ENCODE measurements at places on chromosomes 1 and 21.

DNA sequence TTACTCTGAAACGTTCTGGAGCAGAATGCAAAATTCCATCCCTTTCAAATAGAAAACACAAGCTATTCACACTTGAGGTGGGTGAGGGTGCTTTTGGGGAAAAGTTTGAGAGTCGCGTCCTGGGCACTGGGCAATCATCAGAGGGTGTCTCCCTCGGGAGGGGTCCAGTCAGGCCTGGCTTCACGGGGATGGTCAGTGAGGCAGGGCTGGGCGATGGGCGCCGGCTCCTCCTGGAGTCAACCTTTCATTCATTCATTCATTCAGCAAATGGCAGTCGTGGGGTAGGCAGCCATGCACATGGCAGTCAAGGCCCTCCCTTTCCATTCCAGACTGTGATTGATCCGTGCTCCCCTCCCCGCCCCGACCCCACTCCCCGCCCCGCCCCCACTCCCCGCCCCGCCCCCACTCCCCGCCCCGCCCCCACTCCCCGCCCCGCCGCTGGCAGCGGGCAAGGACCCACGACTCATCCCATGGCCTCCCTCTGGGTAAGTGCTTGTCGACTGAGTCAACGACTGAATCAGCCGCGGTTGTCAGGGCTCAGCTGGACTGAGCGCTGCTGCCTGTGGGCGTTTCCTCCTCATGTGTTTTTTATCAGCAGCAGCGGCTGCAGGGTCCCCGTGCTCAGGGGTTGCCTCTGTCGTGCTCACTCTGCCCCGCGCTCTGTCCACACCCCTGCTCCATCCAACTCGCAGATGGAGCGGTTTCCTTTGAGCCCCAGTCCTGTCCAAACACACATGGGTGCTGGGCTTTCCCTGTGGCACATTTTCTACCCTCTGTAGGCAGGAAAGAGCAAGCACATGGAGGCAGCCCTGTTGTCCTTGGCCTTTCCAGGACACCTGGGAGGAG lies 12.5 kb upstream of the SPSB1 start:
- no peak for DNase-seq

GRCh38 chr1:70828177-70828576 lies 219.4 kb downstream of the PTGER3 start:
- DNase-seq, result no peak

GRCh38 chr1:27455139-27455811 lies 34.7 kb downstream of the WASF2 start:
- DNase-seq, result no peak

- no peak for DNase-seq
These were observed 1.6 kb downstream of the CRYBG2 start for GRCh38 chr1:26352338-26352679.

GRCh38 chr1:171899838-171900237 lies 58.5 kb downstream of the DNM3 start:
- DNase-seq, result no peak

DNA sequence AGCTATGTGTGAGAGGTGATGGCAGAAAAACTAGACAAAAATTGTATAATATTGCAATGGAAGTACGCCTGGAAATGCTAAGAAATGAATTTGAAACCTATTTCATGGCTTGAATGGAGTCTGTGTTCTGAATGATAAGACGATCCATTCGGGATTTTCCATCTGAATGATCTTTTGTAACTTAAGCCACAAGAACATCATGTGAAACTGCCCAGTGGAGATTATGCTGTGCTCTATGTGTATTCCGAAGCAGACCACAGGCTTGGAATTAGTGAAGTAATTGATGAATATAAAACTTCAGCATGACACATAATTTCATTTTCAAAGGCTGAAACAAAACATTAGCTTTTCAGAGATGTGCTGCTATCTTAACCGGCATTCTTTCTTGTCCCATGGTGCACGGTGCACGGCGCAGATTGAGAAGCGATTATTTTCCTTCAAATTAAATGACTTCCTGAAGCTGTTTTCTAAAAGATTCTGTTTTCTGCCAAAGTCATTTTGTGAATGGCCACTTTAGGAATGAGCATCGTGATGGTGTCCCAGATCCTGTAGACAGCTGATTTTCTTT lies 652.9 kb downstream of the PLA2G4A start:
- no peak for DNase-seq
